Activated naive CD8-positive, alpha-beta T cell treated with anti-CD3 and anti-CD28 coated beads, Interleukin-2, amount 10 ng/mL, durations not matched to agents 7 days and 5 days (primary cell): ENCODE measurements at places on chromosomes 16 and 17.

GRCh38 chr17:58046239-58047094, 36.8 kb upstream of the DYNLL2 start:
- DNase-seq = no peak

DNA sequence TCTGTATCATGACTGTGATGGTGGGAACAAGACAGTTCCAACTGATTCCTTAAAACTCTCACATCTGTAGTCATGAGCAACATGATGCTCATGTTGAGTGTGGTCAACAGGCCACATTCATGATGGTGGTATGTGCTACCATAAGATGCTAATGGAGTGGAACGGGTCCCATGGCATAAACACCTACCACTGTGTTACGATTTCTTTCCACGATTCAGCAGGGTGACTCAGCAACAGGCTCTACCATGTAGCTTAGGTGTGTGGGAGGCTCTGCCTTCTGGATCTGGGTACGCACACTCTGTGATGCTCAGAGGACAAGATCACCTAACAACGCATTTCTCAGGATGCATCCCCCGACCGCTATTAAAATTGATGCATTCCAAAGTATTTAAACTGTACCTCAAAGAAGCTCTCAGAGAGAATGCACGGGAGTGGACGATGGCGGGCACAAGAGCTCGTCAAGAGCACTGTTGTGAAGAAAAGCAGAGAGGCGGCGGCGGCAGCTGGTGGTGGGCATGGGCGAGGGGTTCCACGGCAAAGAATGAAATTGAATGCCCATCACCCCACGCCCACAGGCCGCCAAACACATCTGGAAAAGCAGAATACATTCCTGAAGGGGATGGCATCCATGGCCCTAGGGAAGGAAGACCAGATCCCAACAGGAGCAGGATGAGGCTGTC, 133.3 kb downstream of the ZNF778 start:
- no peak for DNase-seq

GRCh38 chr17:59719526-59719925, 12.1 kb downstream of the VMP1 start:
- no peak for DNase-seq

- no peak for DNase-seq
Observed at GRCh38 chr16:35752773-35753558, 2293.6 kb downstream of the TP53TG3F start.

DNA sequence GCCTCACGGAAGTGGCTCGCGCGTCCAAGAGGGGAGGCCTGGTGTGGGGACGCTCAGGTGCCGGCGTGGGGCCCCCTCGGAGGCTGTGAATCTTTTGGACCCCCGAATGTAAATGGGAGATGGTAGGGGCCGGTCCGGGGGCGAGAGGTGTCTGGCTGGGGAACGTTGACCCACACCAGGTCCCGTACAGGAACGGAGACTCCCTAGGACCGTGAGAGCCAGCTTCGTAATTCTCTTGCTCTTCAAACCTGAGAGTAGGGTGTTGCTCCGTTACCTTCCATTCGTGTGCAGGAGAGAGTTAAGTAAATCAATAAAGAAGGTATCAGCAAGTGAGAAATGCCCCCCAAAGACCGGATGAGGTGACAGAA, 481 bp downstream of the LYRM1 start:
- DNase-seq = no peak

- no peak for DNase-seq
Observed at GRCh38 chr17:70875729-70876310, 706.5 kb downstream of the KCNJ2 start.

GRCh38 chr16:77963185-77964044, 58.9 kb upstream of the CLEC3A start:
- DNase-seq = no peak

DNA sequence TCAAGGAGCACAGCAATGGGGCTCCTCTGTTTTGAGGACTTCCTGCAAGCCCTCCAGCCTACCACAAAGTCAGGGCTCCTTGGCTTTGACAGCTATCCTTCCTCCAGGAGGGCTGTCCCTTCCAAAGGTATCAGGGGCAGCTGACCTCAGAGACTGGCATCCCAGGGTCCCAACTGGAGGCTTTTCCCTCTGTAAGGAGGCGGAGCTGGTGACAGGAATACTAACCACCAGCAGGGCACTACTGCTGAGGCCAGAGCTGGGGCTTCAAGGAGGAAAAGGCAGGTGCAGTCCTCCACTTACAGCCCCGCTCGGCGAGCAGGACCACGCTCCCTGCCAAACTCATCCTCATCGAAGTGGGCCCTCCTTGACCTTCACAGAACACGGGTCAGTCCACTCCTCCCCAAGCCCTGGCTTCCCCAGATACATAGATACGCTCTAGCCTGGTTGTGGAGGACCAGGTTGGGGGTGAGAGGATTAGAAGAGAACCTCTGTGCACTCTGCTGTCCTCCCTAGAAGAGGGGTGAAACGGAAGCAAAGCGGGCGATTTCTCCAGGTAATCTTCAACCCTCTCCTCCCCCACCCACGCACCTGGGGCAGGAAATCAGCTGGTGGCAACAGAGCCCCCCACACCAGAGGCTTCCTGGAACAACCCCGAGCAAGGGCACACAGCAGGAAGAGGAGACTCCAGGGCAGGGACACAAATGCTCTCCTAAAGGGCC, 20.5 kb downstream of the ST3GAL2 start:
- peak; percentile 56 for DNase-seq

DNA sequence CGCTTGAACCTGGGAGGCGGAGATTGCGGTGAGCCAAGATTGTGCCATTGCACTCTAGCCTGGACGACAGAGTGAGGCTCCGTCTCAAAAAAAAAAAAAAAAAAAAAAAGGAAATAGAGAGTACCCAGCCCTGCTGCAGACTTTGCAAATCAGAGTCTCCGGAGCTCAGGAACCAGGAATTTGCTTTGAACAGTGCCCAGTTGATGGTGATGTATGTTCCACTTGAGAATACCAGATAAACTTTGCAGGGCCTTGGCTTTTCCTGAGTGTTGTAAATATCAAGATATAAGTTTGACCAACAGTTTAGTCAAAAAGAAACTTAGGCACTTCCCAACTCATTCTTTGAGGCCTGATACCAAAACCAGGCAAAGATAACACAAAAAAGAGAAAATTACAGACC, 30.6 kb upstream of the MAP3K14 start:
- DNase-seq = no peak

GRCh38 chr16:30065943-30066760, 592 bp downstream of the ALDOA start:
- no peak for DNase-seq

- no peak for DNase-seq
Observed at GRCh38 chr16:8924214-8924613, 39.5 kb downstream of the USP7 start.

GRCh38 chr17:32102646-32103186, 39.6 kb upstream of the RHOT1 start:
- no peak for DNase-seq

GRCh38 chr17:78759969-78760352, 22.1 kb downstream of the CYTH1 start:
- no peak for DNase-seq

- DNase-seq = no peak
Observed at GRCh38 chr16:27718201-27719105, 168.5 kb downstream of the KATNIP start.

DNA sequence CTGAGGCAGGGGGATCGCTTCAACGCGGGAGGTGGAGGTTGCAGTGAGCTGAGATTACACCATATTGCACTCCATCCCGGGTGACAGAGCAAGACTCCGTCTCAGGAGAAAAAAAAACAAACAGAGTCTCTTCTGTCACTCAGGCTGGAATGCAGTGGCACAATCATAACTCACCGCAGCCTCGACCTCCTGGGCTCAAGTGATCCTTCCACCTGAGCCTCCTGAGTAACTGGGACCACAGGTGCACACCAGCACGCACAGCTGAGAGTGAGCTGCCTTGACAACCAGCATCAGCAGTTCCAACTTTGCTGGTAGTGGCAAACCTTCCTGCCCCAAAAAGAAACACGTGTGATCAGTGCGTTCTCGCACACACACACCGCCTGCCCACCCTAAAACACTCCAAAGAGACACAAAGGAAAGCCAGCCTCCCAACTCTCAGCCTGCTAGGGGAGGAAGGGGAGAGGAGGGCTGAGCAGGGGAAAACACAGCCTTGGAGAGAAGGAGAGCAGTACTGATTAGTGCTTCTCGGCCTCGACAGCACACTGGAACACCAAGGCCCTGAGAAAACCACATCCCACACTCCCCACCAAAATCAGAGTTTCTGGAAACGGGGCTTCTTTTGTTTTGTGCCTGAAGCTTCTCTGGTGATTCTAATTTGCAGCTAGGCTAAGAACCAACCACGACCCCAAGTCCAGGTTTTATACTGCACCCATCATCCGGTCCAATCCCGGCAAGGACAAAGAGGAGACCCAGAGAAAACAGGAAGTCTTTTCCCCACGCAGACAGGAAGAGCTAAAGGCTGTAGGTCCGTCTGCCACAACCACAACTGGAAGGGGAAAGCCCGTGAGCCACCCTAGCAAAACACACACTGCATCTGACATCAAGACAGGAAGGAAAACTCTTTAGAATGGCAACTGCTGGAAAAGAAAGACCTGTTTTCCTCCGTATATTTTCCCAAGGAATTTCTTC, 28.8 kb downstream of the ZCCHC14 start:
- DNase-seq = no peak

DNA sequence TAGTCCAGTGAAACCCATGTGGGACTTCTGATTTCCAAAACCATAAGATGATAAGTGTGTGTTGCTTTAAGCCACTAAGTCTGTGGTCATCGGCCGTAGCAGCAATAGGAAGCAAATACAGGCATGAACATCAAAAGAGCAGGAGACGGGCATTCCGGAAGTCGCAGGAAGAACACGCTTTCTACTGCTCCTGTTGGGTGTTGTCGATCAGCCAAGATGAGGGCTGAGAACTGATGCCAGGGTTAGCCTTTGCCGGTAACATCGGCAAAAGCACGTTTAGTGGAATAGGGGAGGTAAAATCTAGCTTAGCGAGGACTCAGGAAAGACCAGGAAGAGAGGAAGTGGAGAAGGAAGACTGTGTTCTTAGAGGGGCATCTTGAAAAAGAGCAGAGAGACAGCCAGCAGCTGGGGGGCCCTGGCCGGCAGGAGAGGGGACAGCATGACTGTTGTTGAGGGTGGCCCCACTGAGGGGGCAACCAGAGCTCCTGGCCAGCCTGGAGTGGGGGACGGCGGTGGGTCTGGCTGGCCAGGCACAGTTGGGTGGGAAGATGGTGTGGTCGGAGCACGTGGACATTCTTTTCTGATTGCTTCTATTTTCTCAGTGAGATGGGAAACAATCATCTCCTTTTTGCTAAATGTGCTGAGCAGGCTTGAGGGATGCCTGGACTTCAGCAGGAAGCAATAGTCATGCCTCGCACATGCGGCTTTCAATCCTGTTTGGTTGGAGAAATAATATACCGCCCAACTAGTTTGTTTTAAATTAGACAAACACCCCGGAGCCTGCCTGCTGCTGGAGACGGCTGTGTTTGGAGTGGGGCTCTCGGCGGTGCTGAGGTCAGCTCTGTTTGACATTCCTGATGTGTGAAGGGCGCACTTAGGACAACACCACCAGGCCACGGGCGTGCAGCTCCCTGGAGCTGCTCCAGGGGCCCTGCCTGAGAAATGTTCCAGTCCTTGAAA, 109.9 kb downstream of the METRNL start:
- DNase-seq = no peak

DNA sequence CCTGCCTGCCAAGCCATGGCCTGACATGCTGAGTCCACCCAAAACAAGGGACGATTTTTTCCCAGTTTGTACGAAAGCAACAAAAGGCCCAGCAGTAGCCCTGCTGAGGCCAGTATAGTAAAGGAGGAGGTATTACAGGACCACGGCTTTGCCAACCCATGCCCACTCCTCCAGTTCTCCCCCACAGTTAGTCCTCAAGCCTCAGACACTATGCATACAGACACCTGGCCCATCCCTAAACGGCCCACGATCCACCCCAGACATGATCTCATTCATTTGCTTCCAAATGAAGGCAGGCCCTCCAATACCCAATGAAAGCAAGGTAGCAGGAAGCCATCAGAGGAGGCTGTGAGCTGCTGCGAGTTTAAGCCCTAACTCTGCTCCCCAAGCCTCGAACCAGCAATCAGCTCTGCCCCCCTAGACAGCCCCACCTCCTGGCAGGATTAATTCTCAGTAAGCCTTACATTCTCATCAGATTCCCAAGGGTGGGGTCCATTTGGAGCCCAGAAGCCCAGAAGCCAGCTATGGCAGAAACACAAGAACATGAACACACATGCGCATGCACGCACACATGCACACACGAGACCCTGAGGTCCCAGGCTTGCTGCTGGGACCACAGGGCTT, 4.9 kb downstream of the HDAC5 start:
- no peak for DNase-seq

GRCh38 chr16:66508248-66508913, 41.5 kb downstream of the TK2 start:
- no peak for DNase-seq

DNA sequence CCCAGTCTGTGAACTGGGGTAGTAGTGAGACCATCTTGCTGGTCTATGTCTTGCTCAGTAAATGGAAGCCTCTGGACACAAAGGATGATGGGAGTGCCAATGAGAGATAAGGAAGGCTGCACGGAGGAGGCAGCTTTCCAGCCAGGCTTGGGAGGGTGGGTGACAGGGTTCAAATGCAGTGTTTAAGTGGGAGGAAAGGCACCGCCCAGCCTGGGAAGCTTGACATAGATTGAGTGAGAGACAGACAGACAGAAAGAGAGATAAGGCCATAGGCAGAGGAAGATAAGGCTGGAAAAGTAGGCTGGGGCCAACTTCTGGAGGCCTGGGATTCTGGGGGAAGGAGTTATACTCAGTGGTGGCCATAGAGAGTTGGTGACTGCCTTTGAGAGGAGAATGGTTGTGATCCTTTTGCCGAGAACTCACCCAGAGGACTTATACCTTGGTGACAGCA, 7.2 kb upstream of the COL1A1 start:
- DNase-seq = no peak

DNA sequence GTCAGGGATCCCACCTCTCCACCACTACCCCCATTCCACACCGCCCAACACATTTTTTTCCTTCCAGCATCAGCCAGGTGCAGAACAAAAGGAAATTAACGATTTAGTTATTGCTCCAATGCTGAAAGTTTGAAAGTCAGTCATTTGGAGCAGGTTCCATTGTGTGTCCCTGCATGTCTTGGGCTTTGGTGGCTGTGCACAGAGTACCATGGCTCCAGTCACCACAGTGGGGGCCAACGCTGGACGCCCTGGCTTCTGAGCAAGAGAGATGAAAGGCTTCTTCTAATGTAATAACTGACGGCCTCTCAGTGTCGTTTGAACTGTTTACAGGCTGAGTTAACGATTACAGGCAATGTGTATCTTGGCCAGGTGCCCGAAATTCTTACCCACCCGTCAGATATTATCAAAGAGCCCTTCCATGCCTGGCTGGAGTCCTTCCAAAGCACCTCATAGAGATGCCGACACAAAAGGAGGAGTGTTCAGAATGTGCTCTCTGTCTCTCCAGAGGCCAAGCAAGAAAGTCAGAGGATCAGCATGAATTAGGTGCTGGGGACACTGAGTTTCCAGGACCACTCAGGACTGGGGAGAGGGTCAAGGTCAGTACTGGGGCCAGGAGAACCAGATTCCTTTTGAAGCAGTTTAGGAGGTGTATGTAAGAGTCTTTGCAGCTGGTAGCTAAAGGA, 25.9 kb downstream of the RNF43 start:
- DNase-seq = no peak

- peak; percentile 60 for DNase-seq
Observed at GRCh38 chr17:43701318-43701743, 39.6 kb upstream of the MEOX1 start.

- DNase-seq = peak; percentile 19
Observed at GRCh38 chr17:40430272-40431230, 12.7 kb upstream of the IGFBP4 start.

- DNase-seq = no peak
Observed at GRCh38 chr16:53829186-53829747, 125.3 kb downstream of the FTO start.
